ENCODE measurements at places on chromosomes 7 and 10.

DNA sequence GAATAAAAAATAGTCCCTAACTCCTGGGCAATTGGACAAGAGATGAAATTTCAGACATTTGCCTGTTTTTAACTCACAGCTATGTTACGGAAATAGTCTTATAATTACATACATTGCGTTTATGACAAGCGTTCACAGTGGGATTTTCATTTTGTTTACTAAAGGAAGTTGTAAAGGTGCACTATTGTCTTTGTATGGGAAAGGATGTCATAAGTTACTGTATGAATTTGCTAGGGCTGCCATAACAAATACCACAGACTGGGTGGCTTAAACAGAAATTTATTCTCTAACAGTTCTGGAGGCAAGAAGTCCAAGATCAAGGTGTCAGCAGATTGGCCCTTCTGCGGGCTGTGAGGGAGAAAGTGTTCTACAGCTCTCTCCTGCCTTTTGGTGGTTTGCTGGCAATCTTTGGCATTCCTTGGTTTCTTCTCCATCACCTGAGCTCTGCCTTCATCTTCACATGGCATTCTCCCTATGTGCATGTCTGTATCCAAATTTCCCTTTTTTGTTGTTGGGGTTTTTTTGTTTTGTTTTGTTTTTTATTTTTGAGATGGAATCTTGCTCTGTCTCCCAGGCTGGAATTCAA, 5.6 kb downstream of the NFE2L3 start:
- no peak for DNase-seq

DNA sequence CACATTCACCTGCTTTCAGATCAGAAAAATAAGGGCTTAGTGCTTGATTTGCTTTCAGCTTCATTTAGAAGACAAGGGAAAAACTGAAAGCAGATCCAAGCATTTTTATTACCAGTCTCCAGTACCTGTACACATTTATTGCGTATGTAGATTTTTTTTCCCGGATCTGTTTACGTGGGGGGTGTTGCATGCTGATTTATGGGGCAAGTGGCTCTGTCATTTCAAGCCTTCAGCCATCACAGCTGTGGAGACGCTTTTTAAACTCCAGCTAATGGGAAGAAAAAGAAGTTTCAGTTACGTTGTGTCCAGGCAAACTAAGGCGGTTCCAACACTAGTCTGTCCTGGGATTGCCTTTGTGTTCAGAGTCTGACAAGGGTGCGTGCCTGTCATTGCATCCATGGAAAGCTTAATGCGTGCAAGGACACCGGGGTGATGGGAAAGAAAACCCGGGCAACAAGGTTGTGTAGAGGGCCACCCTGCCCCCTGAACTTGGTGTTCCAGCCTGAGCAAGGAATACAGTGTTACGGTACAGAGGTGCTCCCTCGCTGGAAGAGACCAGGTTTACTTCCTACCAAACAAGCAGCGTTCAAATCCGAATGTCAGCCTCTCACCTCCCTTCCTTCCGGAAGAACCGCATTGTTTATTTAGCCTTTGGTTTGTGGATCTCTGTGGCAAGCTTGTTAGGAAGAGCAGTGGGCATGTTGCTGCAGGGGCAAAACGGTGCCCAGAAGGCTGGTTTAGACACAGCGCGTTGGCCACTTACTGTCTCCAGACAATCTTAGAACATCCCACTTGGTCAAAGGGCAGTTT, 128.2 kb downstream of the FGFR2 start:
- no peak for DNase-seq

DNA sequence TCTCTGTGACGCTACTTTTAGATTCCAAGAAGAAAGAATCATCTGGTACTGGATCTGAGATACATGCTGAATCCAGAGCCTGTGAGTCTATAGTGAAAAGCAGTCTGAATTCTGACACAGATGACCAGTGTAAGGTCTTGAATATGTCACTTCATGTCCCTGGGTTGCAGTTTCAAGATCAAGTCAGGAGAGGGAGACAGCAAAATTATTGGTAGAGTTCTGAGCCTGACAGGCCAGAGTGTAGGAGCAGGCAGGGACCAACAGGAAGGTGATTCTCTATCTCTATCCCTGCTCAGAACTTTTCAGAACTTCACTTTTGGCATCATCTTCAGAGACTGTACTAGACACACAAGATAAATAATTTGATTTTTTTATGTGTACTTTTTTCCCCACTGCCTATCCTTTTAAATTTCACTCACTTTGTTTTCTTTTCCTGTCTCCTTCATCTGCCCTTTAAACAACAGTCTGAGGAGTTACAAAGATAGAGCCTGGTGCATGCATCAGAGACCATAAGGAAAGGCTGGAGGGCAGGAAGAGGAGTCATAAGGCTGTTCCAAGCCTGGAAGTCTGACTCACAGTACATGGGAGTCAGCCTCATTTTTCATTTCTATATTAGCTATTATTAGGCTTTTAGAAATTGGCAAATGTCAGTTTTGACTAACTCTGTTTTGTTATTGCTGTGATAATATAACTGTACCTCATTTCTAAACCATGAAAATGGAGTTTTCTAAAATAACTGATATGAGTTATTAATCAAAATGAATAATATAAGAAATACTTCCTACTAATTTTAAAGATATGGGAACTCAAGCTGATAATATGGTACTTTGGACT, 120.2 kb upstream of the TMEM229A start:
- DNase-seq, result peak; percentile 13

DNA sequence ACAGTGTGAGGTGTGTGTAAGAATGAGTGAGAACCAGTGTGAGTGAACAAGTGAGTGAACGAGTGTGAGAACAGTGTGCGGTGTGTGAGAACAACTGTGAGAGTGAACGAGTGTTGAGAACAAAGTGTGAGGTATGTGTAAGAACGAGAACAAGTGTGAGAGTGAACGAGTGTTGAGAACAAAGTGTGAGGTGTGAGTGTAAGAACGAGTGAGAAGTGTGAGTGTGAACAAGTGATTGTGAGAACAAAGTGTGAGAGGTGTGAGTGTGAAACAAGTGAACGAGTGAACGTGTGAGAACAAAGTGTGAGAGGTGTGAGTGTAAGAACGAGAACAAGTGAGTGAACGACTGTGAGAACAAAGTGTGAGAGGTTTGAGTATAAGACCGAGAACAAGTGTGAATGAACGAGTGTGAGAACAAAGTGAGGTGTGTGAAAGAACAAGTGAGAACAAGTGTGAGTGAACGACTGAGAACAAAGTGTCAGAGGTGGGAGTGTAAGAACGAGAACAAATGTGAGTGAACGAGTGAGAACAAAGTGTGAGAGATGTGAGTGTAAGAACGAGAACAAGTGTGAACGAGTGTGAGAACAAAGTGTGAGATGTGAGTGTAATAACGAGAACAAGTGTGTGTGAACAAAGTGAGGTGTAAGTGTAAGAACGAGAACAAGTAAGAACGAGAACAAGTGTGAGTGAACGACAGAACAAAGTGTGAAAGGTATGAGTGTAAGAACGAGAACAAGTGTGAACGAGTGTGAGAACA, 47.9 kb downstream of the ESYT2 start:
- no peak for DNase-seq

DNA sequence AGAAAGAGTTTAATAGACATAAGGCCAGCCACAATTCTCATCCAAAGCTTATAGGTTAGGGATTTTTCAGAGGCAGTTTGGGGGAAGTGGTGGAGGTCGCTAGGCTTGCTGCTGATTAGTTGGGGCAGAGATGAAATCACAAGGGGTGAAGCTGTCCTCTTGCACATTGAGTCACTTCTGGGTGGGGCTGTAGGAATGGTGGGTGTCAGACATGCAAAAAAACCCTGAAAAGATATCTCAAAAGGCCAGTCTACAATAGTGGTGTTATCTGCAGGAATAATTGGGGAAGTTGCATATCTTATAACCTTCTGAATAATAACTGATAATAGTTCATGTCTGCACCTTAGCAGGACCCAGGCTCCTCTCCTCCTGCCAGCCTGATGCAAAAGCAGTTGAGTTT, 2.1 kb downstream of the FAM24B start:
- DNase-seq, result no peak

GRCh38 chr10:102422545-102423129, 2.0 kb downstream of the FBXL15 start:
- DNase-seq, result peak; percentile 30

GRCh38 chr7:141495057-141495456, 56.2 kb upstream of the AGK start:
- no peak for DNase-seq

- no peak for DNase-seq
Measured at GRCh38 chr10:26977635-26978034, 116.9 kb upstream of the ABI1 start.
